Left hindlimb (tissue), 1 donor: ENCODE measurements at places on chromosomes 1 and 21.

- no peak for DNase-seq
These were observed 66.8 kb downstream of the PHACTR4 start for GRCh38 chr1:28436211-28436769.

GRCh38 chr1:66339944-66340343, 194.0 kb upstream of the SGIP1 start:
- DNase-seq = no peak

DNA sequence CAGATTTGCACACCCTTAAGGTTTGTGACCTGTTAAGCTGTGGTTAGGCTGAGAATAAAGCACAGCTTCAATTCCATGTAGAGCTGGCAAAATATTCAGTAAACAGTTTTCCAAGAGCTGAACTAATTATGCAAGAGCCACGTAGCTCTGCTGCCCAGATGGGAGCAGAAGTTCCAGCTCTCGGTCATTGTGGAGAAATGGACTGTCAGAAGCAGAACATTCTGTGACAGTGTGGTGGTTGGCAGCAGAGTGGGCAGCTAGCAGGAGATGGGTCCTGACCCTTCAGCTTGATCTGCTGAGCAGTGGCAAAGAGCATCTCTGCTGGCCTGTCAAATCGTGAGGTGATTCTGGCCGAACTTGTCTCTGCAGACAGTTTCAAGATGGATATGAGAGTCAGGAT, 23.2 kb downstream of the RHOU start:
- DNase-seq = no peak

DNA sequence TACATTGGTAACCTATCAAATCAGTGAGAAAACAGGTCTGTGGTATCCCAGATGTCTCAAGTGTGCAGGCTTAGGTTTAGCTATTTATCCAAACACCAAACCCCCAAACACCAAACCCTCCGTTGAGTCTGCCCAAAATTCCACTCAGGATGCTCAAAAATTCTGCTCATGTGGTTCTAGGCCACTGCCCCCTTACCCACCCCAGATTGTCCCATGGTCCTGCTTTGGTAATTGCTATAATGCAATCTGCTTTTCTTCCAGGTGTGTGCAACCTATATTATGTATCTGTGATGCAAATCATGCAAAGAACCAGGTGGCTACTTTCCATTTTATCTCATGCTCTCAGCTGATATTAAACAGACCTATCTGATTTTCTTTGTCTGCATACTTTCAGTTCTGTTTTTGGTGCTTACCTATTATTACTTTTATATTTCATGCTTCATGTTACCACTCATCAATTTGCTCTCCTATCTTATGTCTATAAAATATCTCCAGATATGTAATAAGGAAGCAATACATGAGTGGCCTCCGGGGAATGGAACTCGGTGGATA, 123.7 kb downstream of the TOMM20 start:
- DNase-seq = no peak

GRCh38 chr1:65386439-65386838, 34.0 kb upstream of the LEPR start:
- DNase-seq = no peak

GRCh38 chr1:107058245-107059032, 2.0 kb downstream of the PRMT6 start:
- no peak for DNase-seq

DNA sequence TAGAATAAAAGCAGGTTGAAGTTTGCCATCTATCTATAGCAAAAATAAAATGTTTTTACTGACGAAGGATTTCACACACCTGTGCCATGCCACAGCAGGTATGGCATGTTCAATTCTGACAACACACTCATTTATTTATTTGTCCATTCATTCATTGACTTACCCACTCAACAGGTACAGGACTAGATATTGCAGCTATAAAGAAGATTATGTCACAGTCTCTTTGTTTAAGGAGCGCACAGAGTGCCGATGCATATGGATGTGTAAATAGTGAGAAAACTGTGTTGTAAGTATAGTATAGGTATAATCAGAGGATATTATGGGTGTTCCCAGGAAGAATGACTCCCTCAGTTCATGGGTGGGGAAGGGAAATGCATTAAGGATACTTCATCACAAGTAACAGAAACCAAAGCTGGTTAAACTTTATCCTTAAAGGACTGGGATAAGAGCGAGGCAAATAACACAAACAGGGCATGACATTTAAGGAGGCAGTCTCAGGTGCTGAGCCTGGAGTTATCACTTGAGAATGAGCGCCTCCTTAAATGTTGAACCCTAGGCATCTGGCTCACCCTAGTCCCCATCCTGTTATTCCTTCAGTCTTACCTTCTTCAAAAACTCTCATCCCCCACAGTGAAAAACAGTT, 7.9 kb upstream of the ZRANB2 start:
- DNase-seq = no peak

- peak; percentile 77 for DNase-seq
These were observed 53.9 kb upstream of the PTGFRN start for GRCh38 chr1:116855773-116856201.

DNA sequence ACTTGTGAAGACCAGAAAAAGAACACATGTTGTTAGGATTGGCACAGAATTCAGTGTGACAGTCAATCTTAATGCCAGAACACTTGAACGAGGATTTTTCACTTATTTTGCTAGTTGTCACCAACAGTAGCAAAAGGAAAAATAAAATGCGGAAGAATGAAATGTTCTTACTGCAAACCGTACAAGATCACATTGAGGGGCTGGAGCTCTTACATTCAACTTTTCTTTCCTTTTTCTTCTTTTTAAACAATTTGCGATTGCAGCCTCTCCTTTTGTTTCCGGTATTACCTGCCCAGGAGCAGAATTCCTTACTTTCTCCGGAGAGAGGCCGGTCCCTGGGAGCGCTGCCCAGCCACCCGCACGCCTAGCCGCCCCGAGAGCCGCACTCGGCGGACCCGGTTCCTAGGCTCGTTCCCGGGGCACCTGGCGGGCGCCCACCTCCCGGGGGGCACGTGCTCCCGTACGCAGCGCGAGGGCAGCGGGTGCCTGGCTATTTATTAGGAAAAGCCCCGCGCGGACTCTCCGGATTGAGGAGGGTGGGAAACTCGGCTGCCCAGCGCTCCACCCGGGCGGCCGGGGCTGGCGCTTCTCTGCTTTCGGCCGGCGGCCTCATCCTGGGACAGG, 1.2 kb upstream of the CAMTA1 start:
- DNase-seq = no peak

GRCh38 chr21:39666026-39666425, 53.3 kb downstream of the B3GALT5 start:
- DNase-seq = no peak

GRCh38 chr1:226491093-226491850, 57.3 kb upstream of the STUM start:
- no peak for DNase-seq

GRCh38 chr1:206450281-206450680, 20.0 kb upstream of the IKBKE start:
- DNase-seq = no peak

DNA sequence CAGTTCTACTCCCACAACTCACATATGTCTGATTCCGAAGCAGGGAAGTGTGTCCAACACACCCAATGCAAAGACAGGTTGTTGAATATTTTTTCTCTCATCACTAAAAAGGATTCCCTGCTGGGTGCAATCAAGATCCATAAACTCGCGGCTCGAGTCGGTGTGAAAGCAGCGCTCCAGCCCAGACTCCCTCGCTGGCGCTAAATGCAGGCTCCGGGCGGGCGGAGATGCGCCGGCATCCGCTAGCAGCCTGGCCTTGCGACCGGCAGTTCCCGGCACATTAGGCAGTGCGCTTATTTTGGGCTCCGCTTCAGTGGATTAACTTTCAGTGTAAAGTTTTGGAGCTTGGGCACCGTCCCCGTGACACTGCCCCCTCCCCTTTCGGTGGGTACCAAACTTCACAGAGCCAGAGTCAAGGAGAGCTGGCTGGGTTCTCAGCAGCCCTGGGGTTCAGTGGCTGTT, 87.7 kb upstream of the POU3F1 start:
- DNase-seq = peak; percentile 29

- no peak for DNase-seq
These were observed 602 bp downstream of the KIAA0319L start for GRCh38 chr1:35556484-35557117.

- DNase-seq = no peak
These were observed 59.7 kb downstream of the ERICH3 start for GRCh38 chr1:74613894-74614293.

GRCh38 chr1:11767922-11768704, 6.1 kb downstream of the C1orf167 start:
- DNase-seq = no peak

DNA sequence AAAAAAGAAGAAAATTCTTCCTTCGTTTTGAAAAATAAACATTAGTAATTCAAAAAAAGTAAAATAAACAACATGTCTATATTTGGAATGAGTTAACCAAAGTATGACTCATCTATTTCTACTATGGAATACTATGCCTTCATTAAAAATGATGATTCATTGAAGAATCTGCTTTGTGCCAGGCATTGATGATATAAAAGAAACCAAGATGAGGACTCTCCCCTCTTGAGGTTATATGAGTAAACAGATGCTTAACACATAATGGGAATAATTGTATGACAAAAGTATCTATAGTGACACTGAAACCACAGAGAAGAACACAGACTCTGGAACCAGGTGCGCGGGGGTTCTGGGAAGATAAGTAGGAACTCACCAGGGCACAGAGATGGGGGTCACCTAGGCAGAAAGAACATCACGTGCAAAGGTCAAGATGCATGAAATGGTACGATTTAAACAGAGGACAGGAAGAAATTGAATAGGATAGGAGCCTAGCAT, 18.8 kb downstream of the ELF3 start:
- DNase-seq = no peak

- DNase-seq = no peak
These were observed 2.9 kb downstream of the TENT5C start for GRCh38 chr1:117608758-117609157.

- DNase-seq = no peak
These were observed 20.4 kb upstream of the FMOD start for GRCh38 chr1:203371288-203371687.

GRCh38 chr1:165147799-165148198, 208.7 kb downstream of the LMX1A start:
- DNase-seq = no peak

DNA sequence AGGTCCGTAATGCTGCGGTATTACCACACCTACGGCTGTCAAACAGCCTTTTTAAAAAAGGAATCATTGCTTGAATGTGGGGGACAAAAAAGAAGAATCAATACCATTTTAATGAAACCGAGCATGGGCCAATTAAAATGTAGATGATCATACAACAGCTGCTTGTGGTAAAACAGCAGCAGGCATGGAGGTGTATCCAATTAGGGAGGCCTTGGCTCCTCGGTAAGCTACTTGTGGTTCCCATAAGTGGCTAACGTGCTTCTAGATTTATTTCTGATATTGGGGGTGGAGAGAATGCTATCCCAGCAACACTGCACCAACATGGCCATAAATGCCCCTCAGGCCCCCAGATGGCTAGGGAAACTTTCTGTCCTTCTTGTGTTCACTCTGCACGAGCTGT, 1.8 kb downstream of the PTPN14 start:
- no peak for DNase-seq

DNA sequence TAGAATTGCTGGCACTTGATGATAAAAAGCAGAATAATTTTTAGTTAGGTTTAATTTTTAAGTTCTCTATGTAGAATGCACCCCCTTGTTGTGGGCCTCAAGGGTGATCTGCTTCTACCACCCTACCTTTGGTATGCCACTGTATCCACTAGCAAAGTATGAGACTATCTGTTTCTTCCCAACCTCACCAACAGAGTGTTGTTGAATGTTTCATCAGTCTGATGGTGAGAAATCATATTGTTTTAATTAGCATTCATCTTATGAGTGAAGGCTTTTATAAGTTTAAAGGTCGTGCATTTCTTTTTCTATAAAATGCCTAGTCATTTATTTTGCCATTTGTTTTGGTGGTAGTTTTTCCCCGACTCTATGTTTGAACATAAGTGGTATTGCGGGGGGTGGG, 141.0 kb downstream of the MAGI3 start:
- DNase-seq = no peak

- DNase-seq = no peak
These were observed 18.1 kb upstream of the ARHGAP29 start for GRCh38 chr1:94255476-94255875.

GRCh38 chr1:94929351-94930217, 2.7 kb upstream of the CNN3 start:
- no peak for DNase-seq

DNA sequence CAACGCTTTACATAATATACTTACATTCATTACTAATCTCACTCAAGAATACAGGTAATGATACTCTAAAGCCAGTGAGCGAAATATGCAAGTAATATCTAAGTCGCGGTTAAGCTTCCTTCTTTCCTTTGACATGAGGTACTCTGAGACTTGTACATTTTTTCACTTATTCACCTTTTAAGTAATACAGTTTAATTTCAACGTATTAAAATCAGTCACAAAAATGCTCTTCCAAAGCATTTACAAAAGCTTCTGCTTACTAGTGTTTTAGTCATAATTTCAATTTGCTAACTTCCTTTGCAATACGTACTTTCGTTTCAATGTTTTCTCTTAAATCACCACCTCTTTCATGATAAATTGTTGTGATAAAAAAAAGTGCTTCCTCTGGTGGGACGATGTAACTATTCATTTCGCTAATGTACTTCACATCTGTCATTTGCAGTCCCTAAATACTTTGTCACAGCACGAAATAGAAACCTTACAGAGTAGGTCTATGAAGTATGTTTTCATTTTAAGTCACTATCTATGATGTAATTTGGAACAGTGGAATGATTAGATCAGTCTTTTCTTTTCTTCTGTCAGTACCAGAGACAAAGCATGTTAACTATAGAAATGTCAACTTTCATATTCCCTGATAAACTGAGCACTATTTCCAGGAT, 34.0 kb upstream of the ADGRL4 start:
- no peak for DNase-seq

DNA sequence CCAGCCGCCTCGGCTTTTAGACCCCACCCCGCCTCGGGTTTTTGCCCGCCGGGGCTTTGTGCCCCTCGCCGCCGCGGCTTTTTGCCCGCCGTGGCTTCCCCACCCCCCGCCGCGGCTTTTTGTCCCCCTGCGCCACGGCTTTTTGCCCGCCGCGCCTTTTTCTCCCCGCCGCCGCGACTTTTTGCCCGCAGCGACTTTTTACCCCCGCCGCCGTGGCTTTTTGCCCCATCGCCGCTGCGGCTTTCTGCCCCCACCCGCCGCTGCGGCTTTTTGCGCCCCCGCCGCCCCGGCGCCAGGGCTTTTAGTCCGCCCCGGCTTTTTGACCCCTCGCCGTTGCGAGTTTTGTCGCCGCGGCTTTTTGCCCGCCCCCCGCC, 474.4 kb downstream of the FAM72C start:
- DNase-seq = no peak

- no peak for DNase-seq
These were observed 27.0 kb downstream of the FGGY start for GRCh38 chr1:59323879-59324278.

- DNase-seq = peak; percentile 53
These were observed 44.1 kb downstream of the COL18A1 start for GRCh38 chr21:45448810-45449657.

GRCh38 chr1:234114648-234115307, 210.3 kb downstream of the SLC35F3 start:
- no peak for DNase-seq
